ENCODE measurements at places on chromosomes 4 and X. TPM values are rescaled to one million over a fixed set of nuclear protein-coding genes. Genes with fewer than 3 reads are reported as not detected.

CBLL2 gene
- not detected for total RNA-seq

TLR2 gene
- 1.7 TPM for total RNA-seq

GRCh38 chr4:169791527-169792156 lies 33.9 kb upstream of the HPF1 start:
- DNase-seq: no peak

DNA sequence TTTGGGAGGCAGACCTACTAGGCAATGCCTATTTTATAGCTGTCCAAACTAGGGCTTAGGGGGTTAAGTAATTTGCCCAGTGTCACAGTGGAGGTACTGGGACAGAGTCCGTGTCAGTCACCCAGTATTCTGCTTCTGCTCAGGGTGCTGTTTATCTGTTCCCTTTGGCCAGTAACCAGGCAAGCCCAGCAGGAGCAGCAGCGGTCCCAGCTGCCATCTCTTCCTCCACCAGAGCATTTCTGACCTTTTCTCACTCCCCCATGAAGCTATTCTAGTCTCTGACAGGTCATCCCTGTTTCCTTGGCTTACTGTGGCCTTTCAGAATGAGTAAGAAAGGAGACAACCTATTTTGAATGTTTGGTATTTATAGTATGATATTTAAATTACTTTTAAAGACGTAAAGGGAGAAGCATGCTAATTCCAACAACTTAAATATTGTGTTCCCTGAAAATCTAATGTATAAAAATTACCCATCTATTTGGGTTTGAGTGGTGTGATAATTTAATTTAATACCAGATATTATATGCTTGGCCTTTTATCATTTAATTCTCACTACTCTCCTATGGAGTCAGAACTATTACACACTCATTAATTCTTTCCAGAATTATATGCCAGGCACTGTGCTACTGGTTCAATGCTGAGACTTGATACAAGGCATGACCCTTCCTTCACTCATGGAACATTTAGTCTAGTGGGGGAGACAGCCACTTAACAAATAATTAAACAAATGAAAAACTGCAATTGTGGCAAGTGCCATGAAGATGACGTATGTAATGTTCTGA lies 60.6 kb downstream of the RPS6KA3 start:
- no peak for DNase-seq

DNA sequence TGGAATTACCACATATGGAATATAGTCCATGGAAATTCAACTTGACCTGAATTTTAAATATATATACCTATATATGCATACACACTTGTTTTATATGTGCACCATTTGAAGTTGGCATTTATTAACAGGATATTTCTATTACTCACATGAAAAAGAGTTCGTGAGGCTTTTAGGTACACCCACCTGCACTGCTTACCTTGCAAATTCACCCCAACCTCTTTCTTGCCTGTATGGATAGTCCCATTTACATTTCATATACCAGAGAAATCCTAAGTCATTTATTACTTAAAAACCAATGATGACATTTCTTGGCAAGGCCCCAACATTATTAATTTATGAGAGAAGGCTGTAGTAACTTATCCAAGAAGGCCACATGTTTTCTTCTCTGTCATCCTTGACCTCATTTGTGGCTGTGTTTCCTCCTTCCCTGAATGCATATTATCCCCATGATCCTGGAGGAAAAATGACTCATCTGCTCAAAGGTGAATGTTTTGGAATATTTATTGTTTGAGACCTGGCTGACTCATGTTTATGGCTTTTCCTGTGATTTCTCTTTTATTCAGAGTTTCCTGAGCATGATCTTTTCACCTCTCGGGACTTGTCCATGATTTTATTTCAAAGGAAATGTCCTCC lies 62.2 kb upstream of the FAM241A start:
- no peak for DNase-seq

DNA sequence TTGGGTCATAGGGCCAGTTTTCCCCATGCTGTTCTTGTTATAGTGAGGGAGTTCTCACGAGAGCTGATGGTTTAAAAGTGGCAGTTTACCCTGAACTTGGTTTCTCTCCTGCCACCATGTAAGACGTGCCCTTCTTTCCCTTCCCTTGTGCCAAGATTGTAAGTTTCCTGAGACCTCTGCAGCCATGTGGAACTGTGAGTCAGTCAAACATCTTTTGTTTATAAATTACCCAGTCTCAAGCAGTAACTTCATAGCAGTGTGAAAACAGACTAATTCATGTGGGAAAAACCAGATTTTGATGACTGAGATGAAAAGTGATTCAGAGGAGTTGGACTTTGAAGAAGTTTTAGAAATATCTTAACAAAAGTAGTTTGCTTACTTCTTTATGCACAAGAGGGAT lies 101.4 kb downstream of the ARHGAP10 start:
- DNase-seq: no peak

DNA sequence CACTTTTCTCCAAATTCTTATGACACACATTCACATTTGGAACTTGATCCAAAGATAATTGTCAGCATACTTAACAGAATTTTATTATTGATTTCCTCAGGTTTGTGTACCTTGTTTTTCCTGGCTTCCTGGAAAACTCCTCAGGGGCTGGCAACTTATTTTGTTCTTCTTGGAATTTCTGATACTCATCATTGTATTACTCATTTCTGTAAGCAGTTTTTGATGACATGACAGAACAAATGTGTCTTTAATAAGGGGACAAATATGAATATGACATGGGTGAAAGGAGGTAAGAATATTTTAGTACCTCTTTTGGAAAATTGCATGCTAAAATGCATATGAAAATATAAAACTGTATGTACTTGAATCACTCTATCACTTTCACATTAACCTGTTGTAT lies 237.8 kb downstream of the ADGRL3 start:
- no peak for DNase-seq
